Omental fat pad (tissue), 4 donors: ENCODE measurements at places on chromosomes 13 and 19.

GRCh38 chr13:100611678-100612492 is 23.3 kb upstream of the GGACT start:
- DNase-seq, result no peak

GRCh38 chr13:79171141-79172061 is 234.7 kb downstream of the RBM26 start:
- DNase-seq, result no peak

DNA sequence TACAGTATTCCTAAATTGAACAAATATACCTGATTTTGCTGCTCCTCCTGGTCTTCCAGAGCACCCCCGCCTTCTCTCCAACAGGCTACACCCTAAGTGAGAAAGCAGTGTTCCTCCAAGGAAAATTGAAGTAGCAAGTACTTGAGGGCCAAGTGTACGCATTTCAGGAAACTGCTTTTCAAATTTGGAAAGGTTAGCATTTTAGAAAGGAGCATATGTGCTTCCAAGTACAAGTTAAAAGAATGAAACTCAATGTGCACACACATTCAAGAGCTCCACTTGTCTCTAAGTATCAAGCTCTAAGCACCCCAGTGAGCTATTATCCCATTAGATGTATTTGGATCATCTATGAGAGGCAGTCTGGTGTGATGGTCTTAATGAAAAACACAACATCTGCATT is 25.8 kb downstream of the LHFPL6 start:
- no peak for DNase-seq

GRCh38 chr13:46010148-46010547 is 42.4 kb downstream of the ZC3H13 start:
- no peak for DNase-seq

DNA sequence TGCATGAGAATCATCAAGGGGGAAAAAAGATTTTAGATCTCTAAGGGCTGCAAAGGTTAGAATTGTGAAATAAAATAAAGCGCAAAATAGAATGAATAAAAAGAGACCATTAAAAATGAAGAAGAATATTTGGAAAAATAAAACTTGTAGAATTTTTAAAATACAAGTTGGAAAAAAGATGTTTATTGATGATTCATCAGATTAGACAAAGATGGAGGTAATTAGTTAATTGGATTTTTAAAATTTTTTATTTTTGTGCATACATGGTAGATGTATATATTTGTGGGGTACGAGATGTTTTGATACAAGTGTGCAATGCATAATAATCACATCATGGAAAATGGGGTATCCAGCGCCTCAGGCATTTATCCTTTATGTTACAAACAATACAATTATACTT is 143.3 kb downstream of the MAB21L1 start:
- DNase-seq, result no peak

DNA sequence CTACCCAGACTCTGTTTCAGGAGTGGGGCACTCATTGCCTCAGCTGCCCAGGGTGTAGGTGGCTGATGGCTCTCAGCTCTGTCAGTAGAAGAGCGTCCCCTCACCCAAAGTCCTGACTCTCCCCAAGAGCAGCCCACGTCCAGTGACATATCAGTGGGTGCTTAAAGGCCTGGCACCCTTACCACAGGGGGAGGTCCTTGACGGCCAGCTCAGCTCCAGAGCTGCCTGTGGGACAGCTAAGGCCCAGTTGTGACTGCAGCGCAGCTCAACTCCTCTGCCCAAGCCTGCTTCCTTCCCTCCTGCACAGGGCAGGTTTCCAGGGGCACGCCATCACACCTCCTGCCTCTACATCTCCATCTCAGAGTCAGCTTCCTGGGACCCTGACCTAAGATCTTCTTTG is 32.4 kb downstream of the GRIK5 start:
- DNase-seq, result no peak

GRCh38 chr13:64471916-64472315 is 2758.2 kb downstream of the PCDH9 start:
- no peak for DNase-seq

DNA sequence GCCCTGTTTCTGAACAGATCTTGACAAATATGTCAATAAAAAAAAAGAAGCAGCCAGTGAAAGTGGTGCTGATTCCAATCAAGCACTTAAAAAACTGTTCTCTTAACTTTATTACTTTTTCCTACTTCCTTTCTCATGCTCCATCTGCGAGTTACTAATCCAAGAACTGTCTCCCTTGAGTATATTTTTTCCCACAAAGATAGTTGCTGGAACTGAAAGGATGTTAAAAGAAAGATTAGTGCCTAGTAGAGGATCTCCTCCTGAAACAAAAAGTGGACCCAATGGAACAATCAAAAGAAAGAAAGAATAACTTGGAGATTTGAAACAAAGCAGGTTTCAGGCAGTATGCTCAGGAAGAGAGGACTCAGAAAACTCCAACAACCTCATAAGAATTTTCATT is 1034.8 kb downstream of the PCDH17 start:
- DNase-seq, result no peak

- no peak for DNase-seq
These were observed 2.9 kb downstream of the PROSER3 start for GRCh38 chr19:35760711-35761349.

DNA sequence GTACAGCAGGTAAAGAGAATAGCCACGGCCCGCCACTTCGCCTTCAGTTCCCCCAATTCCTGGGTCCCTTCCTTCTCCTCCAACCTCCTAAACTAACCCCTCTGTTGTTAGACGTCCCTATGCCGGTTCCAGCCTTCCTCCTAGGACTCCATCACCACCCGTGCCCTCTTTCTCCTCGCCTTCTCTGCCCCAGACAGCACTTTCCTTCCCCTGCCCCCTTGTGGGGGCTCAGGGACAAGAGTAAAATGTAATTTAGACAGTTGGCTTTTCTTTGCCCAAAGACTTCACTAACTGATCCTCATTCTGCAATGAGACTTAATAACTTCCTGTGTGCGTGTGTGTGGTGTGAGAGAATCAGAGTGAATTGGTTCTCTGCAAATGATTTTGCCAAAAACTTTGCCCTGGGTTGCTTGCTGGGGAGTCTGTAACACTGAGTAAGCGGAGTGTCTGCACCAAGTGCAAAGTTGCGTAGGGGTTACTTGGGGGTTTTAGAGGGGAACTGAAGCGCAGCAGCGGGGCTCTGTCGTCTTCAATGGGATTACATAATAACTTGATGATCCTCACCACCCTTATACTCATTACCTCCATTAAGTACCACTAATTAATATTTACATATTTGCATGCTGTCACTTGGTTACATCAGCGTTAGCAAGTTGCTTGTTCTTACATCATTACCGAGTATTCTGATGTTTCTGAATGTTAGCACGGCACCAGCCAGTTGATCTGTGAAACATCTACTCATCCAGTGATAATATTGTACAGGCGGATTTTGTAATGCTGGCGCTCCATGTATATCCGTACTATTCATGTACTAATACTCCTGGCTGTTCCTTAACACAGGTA is 19.9 kb upstream of the SGCG start:
- no peak for DNase-seq

DNA sequence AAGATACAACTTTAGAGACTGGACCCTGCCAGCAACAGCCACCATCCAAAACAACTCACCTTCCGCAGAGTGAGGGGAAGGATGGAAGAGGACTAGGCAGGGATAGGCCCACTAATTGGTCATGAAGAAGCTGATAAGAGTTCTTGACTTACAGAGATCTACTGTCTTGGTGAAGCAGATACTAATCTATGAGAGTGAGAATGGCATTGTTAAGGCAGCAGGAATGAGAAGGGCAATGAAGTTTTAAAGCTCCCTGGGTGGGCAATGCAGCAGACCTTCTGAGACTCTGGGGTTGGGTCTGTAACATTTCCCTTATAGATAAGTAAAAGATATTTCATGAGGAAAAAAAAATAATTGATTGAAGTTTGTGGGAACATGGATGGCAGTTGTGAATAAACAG is 63.7 kb downstream of the KLF12 start:
- DNase-seq, result no peak

DNA sequence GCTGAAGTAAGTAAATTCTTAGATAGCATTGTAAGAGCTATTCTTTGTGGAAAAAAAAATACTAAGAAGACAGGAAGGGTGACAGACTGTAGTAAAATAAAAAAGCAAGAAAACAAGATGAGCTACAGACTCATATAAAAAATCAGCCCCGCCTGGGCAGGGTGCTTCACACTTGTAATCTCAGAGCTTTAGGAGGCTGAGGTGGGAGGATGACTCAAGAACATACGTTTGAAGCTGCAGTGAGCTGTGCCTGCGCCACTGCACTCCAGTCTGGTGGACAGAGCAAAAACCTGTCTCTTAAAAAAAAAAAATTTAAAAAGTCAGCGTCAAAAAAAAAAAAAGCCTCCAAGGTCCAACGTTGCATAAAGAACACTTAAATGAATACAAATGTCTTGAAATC is 102.1 kb downstream of the VWA8 start:
- no peak for DNase-seq

- DNase-seq, result no peak
These were observed 65.6 kb downstream of the CELF5 start for GRCh38 chr19:3289971-3290569.

- DNase-seq, result no peak
These were observed 2.6 kb downstream of the LONP1 start for GRCh38 chr19:5717215-5717935.

- DNase-seq, result no peak
These were observed 68.8 kb downstream of the LMO7 start for GRCh38 chr13:75704927-75705288.

DNA sequence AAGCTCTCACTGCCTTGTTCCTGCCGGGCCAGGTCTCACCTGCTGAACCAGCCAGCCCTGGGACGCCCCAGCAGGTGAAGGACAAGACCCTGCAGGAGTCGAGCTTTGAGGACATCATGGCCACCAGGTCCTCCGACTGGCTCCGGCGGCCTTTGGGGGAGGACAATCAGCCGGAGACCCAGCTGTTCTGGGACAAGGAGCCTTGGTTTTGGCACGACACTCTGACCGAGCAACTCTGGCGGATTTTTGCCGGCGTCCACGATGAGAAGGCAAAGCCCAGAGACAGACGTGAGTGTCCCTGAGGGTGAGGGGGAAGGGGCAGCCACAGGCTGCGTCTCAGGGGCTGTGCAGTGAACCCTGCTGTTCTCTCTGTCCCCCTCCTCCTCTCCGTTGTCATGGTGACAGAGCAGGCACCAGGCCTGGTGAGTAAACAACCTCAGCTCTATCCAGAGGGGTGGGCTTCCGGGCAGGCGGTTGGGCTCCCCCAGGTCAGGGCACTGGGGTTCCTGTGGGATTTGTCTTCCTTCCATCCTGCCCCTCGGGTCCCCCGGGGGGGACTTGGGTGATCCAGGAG is 9.7 kb downstream of the TLE6 start:
- no peak for DNase-seq
